NCI-H1436 treated with DMSO at 0.1 percent for 48 hours (cell line): ENCODE measurements at places on chromosomes 3 and 15.

GRCh38 chr3:141108039-141108438, 56.9 kb downstream of the SPSB4 start:
- DNase-seq: no peak

DNA sequence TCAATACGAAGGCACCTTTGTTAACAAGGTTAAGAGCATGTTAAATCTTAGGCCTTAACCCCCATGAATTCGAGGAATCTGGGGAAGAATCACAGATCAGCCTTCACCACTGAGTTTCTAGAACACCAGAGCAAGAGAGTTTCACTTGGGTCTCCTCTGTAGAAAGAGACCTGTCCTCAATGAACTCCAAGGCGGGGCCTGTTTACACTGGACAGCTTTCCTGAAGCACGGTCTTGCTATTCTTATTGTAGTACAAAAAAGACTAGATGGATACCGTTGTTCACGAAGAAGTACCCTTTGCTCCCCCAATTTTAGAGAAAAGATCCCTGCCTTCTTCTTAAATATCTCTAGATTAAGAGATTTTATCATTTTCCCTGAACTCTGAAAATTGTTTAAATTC, 64.9 kb downstream of the USF3 start:
- no peak for DNase-seq

DNA sequence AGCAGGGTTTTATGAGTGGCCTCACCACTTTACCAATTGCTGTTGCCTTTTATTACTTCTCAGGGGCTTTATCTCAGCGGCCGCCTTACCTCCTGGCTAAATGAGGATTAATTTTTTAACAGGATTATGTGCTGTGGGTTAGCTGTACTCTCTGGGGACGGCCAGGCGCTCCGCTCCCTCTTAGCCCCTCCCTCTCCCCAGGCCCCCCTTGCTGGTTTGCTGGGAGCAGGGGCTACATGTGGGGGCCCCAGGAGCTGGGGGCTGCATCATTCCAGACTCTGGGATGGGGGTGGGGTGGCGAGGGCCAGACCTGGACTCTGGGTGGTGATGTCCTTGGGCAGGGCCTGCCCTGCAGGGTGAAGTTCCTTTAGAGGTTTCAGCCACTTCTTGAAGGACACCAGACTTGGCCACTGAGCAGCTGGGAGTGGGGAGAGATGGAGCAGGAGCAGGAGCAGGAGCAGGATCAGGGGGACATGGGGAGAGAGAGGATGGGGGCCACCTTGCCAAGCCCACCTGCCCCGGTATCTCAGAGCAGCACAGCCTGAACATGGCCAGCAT, 196.1 kb downstream of the GOLGA6L6 start:
- no peak for DNase-seq

DNA sequence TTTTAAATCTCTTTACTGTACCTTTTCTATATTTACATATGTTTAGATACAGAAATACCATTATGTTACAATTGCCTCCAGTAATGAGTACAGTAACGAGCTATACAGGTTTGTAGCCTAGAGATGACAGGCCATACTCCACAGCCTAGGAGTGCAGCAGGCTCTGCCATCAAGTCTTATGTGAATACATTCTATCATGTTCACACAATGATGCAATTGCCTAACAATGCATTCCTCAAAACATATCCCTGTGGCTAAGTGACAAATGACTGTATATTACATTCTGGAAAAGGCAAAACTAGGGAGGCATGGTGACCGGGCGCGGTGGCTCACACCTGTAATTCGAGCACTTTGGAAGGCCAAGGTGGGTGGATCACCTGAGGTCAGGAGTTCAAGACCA, 192.4 kb upstream of the IGF1R start:
- DNase-seq: no peak

GRCh38 chr3:30777426-30778113, 116.9 kb downstream of the GADL1 start:
- no peak for DNase-seq

DNA sequence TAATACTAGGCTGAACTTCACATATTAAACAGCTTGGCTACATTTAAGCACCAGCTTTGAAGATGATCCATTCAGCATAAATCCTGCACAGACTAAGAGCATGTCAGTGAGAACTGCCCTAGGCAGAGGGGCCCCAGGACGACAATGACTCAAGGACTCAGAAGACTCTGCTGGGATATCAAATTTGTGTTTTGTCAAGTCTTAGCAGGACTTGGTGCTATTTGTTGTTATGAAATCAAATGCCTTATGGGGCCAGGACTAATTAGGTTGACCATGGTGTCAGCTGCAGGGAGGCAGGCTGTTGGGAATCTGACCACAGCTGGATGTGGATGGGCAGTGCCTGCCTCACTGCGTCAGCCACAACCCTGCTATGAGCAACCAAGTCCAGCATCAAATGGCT, 91.8 kb downstream of the RYR3 start:
- no peak for DNase-seq

DNA sequence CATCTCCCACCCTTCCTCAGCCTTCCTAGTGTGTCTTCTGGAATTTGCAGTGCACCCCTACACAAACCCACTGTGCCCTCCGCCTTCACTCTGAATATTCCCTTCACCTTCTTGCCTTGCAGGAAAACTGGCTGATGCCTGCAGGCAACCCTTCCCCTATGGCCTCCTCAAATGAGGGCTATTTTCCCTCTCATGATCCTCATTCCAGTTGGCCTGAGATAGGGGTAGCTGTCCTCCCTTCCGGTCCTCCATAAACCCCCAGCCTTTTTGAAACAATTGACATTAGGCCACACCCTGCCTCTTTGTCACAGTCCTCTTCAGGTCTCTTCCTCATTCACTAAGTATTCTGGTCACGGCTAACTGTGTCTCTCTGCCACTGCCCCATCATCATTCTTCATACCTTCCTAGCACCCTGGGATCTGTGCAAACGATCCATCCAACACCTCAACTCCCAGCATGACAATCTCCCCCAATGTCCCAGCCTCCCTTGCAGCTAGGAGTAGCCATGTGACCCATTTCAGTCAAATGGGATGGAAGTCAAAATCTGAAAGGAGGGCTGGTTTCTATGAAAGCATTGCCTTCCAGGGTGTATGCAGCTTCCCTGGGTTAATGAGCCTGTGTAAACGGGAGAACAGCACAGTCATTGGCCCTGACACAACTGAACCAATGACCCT, 8.5 kb upstream of the TICRR start:
- no peak for DNase-seq

GRCh38 chr15:82894971-82895520, 57.5 kb downstream of the HOMER2 start:
- no peak for DNase-seq

DNA sequence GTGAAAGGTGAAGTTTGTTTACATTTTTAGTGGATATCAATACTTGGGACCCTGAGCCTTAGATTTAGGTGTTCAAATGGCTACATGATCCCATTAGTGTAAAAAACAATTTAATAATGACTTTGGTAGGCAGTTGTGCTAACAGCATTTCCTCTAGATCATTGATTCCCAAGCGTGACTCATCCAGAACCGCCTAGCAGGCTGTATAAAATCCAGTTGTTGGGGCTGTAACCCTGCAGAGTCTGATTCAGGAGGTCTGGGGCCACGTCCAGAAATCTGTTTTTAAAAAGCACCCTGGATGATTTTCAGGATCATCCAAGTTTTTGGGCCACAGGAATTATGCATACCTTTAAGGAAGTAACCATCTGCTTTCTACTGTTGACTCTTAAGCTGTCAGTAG, 156.4 kb downstream of the TP63 start:
- no peak for DNase-seq

DNA sequence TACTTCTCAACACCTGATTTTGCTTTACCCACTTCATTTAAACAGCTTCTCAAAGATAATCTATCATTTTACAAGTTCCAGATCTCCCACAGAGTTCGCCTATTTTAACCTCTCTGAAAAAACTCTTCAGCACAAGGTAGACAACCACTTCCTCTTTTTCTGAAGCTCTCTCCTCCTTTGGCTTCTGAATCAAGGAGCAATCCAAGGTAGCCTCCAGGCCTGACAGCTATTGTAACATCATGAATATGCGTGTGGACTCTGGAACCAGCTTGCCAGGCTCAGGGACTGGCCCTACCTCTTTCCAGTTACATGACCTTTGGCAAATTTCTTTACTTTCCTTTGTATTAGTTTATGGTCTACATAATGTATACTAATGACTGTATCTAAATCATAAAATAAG, 405.9 kb upstream of the ZNF385D start:
- DNase-seq: no peak

DNA sequence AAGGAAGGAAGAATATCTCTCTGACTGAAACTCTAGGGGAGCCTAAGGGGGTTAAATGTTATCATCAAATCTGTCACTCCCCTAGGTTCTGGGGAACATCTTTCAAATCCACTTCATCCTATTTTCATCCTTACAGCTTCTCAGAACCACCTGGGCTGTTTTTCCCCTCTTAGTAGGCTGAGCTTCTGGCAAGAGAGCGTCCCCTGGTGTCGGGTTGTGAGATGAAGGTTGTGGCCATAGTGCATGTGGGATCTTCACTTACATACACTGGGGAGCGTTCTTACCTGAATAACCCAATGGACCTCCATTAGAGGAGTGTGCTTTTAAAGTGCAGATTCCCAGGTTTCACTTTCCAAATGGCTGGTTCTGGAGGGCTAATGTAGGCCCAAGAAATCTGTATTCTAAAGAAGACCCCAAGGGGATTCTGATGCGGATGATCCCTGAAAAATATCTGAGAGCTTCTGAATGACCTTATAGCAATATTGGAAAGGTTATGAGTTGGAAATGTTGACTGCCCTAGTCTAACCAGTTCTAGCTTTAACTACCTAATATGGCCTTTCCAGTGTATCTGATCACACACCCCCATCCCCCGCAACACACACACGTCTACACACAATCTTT, 663.7 kb downstream of the AGBL1 start:
- DNase-seq: no peak

DNA sequence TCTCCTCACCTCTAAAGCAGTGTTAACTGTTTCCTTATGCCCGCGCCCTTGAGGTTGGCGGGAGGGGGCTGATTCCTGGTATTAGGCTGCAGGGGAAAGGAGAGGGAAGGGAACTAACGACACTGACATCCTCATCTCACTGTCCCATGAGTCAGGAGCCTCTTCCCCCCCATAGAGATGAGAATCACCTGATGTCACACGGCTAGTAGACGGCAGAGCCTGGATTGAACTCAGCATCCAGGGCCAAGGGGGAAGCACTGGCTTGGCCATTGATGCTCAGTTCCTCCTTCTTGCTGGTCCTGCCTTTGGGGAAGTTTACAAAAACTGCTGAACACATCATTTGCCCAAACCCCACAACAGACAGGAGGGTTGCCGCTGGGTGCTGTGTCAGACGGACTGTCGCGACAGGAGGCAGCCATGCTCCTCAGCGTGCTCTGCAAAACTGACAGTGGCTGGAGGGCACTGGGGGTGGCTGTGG, 38.5 kb downstream of the IDH2 start:
- DNase-seq: no peak

- no peak for DNase-seq
These were observed 284.7 kb upstream of the STT3B start for GRCh38 chr3:31247850-31248562.

GRCh38 chr15:63194880-63195568, 5.6 kb downstream of the RAB8B start:
- no peak for DNase-seq

DNA sequence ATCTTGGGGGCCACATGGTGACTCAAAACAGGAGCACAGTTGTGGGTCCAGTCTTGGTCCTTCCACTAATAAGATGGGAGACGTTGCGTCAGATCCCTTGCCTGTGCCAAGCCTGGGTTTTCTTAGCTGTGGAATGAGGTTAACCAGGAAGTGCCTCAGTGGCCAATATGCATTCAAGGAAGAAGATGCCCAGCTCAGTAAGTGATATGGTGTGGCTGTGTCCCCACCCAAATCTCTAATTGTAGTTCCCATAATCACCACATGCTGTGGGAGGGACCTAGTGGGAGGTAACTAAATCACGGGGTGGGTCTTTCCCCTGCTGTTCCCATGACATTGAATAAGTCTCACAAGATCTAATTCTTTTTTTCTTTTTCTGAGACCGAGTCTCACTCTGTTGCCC, 6.4 kb downstream of the ALG1L2 start:
- no peak for DNase-seq
